ENCODE measurements at places on chromosomes 3 and 15. TPM values are rescaled to one million over a fixed set of nuclear protein-coding genes. Genes with fewer than 3 reads are reported as not detected.

IGSF10 gene
- total RNA-seq, result 1.0 TPM

WDR93 gene
- 0.13 TPM for total RNA-seq

CELF6 gene
- 1.1 TPM for total RNA-seq

FSIP1 gene
- 0.60 TPM for total RNA-seq

ERC2 gene
- 4.7 TPM for total RNA-seq

ACOX2 gene
- 26.2 TPM for total RNA-seq

P2RY1 gene
- total RNA-seq, result 14.0 TPM

GOLGA8T gene
- total RNA-seq, result not detected

SI gene
- total RNA-seq, result 78.4 TPM

CYP19A1 gene
- 38.1 TPM for total RNA-seq

CPNE9 gene
- not detected for total RNA-seq

HES1 gene
- 132 TPM for total RNA-seq

DMXL2 gene
- 31.4 TPM for total RNA-seq

ACTR8 gene
- 27.2 TPM for total RNA-seq

EXOSC7 gene
- 53.3 TPM for total RNA-seq

MFN1 gene
- 29.1 TPM for total RNA-seq

Data from hepatocyte (in vitro differentiated cells).